ENCODE measurements at places on chromosomes 2 and 18. TPM values are rescaled to one million over a fixed set of nuclear protein-coding genes. Genes with fewer than 3 reads are reported as not detected.

DNA sequence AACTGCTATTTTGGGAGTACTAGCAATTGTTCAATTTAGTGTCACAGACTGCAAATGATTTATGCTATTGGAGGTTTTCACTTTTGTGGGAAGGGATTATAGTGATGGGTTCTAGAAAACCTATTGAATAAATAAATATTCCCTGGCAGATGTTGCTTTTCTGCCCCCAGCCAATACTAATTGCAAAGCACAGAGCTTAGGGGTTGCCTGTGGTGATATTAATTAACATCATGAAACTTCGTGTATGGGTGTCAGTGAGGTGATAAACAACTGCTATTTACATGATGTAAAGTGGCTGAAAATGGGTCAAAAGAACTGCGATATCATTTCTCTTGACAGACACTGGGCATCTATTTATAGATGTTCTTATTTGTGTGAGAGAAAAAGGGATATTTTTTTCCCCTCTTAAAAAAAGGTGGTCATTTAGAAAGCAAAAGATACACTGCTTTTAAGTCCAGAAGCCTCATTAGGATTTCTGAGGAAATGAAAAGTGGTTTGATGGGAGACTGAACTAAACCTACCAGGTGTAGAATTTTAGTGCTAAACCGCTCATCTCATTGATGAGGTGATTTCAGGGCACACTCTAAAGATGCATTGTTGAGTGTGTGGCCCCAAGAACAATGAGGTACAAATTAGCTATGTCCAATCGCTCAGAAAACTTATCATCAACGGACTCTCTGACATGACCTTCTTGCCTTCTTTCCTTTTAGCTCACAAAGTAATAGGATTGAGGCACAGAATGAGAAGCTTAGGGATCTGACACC lies 116.7 kb upstream of the CHST9 start:
- no peaks in the 10 kb centered on the region for H3K4me1 ChIP-seq
- H3K27ac ChIP-seq, result no peak overlapping the region
- no peaks in the 10 kb centered on the region for H3K27me3 ChIP-seq
- no peaks in the 10 kb centered on the region for H3K36me3 ChIP-seq
- no peak for DNase-seq

DNA sequence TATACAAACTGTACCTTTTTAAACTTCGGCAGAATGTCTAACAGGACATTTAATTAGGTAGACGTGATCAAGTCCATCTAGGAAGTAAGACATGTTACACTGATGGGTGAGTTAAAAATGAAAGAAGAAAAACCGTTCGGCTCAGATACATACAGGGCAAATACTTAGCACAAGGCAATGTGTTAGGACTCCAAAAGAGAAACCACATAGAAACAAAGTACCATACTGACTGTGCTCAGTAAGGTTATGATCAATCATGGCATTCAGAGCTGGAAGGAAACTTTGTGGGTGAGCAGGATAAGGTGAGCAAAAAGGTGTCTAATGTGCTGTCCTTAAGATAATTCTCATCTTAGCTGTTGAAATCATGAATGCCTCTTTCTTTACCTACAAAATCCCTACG lies 211.9 kb downstream of the STK39 start:
- no peaks in the 10 kb centered on the region for H3K27me3 ChIP-seq
- no peak for DNase-seq
- H3K27ac ChIP-seq, result no peak overlapping the region
- no peaks in the 10 kb centered on the region for H3K36me3 ChIP-seq

GRCh38 chr2:109379507-109379906 lies 234.3 kb downstream of the SEPTIN10 start:
- H3K27ac ChIP-seq, result no peak overlapping the region
- H3K27me3 ChIP-seq, result no peaks in the 10 kb centered on the region
- no peak for DNase-seq
- H3K4me3 ChIP-seq, result no peak overlapping the region
- H3K36me3 ChIP-seq, result no peaks in the 10 kb centered on the region

GRCh38 chr18:62026586-62026985 lies 133.8 kb upstream of the RNF152 start:
- H3K27me3 ChIP-seq, result no peaks in the 10 kb centered on the region
- H3K4me3 ChIP-seq, result no peak overlapping the region
- no peaks in the 10 kb centered on the region for H3K36me3 ChIP-seq
- DNase-seq, result no peak
- no peak overlapping the region for H3K27ac ChIP-seq
- H3K4me1 ChIP-seq, result no peaks in the 10 kb centered on the region

DNA sequence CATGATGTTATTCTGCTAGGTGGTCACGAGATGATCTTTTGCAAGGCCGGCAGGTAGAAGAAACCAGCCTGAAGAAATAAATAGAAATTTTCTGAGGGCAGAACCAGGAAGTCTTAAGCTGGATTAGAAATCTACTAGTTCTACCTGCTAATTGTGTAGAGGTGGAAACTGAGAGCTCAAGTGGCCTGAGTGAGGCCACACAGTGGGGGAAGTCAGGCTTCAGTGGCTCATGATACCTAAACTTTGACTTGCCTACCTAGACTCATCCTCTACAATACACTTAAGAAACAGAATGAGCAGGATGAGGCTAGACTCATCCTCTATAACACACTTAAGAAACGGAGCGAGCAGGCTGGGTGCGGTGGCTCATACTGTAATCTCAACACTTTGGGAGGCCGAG lies 134.9 kb upstream of the NDUFV2 start:
- H3K27ac ChIP-seq, result no peak overlapping the region
- no peak for DNase-seq
- no peaks in the 10 kb centered on the region for H3K36me3 ChIP-seq
- no peaks in the 10 kb centered on the region for H3K4me1 ChIP-seq
- H3K4me3 ChIP-seq, result no peak overlapping the region

DNA sequence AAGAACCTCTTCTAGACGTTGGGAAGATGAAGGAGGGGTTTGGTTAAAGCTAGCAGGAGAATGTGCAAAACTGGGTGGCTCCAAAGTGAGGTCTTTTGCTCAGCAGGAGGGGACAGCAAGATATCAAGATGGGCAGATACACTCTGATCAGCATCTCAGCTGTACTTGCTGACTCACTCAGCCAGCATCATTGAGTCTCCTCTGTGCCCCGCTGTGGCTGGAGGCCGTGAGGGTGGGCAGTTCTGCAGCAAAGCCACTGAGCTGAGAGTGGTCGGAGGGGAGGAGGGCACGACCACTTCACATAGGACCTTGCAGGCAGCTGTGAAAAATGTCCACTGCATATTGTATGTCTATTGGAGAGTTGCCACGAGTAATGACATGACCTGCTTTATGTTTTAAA lies 152.0 kb downstream of the CAPN13 start:
- H3K27ac ChIP-seq, result no peak overlapping the region
- no peaks in the 10 kb centered on the region for H3K4me1 ChIP-seq
- no peaks in the 10 kb centered on the region for H3K36me3 ChIP-seq
- H3K4me3 ChIP-seq, result no peak overlapping the region
- no peaks in the 10 kb centered on the region for H3K27me3 ChIP-seq

DNA sequence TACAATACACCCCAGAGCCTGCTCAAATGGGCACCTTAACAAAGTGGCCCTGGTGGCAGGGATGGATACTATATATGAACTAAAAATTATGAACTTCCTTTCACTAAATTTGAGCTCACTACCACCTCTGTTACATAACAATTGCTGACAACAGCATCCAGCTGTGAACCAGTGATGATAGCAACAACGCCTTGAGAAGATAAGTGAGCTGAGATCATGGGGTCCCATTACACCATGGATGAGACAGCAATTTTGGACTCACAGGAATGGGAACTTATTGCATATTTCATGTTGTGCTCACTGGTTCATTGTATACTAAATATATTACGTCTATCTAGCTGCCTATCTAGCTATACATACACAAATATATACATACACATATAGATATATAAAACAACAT lies 16.9 kb upstream of the ALMS1 start:
- H3K27ac ChIP-seq, result no peak overlapping the region
- no peaks in the 10 kb centered on the region for H3K36me3 ChIP-seq
- H3K4me1 ChIP-seq, result no peaks in the 10 kb centered on the region
- no peak overlapping the region for H3K4me3 ChIP-seq

- no peaks in the 10 kb centered on the region for H3K27me3 ChIP-seq
- no peak for DNase-seq
- H3K4me1 ChIP-seq, result no peaks in the 10 kb centered on the region
- no peak overlapping the region for H3K4me3 ChIP-seq
Measured at GRCh38 chr2:14781142-14781541, 148.6 kb downstream of the LRATD1 start.

GRCh38 chr2:202588647-202589581 lies 45.9 kb upstream of the FAM117B start:
- H3K27me3 ChIP-seq, result no peaks in the 10 kb centered on the region
- peak; percentile 69 for DNase-seq
- no peak overlapping the region for H3K27ac ChIP-seq
- H3K4me3 ChIP-seq, result no peak overlapping the region
- H3K36me3 ChIP-seq, result no peaks in the 10 kb centered on the region

GRCh38 chr2:136254681-136255080 lies 136.7 kb upstream of the CXCR4 start:
- H3K27ac ChIP-seq, result no peak overlapping the region
- H3K4me1 ChIP-seq, result no peaks in the 10 kb centered on the region
- H3K27me3 ChIP-seq, result no peaks in the 10 kb centered on the region
- H3K36me3 ChIP-seq, result no peaks in the 10 kb centered on the region

GRCh38 chr18:69996951-69997798 lies 49.5 kb upstream of the CD226 start:
- H3K4me3 ChIP-seq, result no peak overlapping the region
- H3K27me3 ChIP-seq, result no peaks in the 10 kb centered on the region
- H3K36me3 ChIP-seq, result no peaks in the 10 kb centered on the region
- H3K4me1 ChIP-seq, result peaks cover 4% of the 10 kb centered on the region
- no peak for DNase-seq
- H3K27ac ChIP-seq, result no peak overlapping the region

- no peak overlapping the region for H3K27ac ChIP-seq
- H3K4me1 ChIP-seq, result no peaks in the 10 kb centered on the region
- H3K4me3 ChIP-seq, result no peak overlapping the region
- H3K36me3 ChIP-seq, result peaks cover 13% of the 10 kb centered on the region
- DNase-seq, result no peak
Measured at GRCh38 chr18:76374330-76375281, 120.4 kb downstream of the ZNF516 start.

GRCh38 chr2:100964222-100964621 lies 37.9 kb upstream of the RPL31 start:
- peaks cover 16% of the 10 kb centered on the region for H3K36me3 ChIP-seq
- DNase-seq, result no peak
- no peak overlapping the region for H3K4me3 ChIP-seq
- H3K4me1 ChIP-seq, result peaks cover 7% of the 10 kb centered on the region

GRCh38 chr2:200350850-200351285 lies 44.4 kb downstream of the SPATS2L start:
- no peaks in the 10 kb centered on the region for H3K36me3 ChIP-seq
- no peaks in the 10 kb centered on the region for H3K27me3 ChIP-seq
- no peak overlapping the region for H3K27ac ChIP-seq
- no peak overlapping the region for H3K4me3 ChIP-seq
- H3K4me1 ChIP-seq, result no peaks in the 10 kb centered on the region

- no peak for DNase-seq
- H3K27me3 ChIP-seq, result no peaks in the 10 kb centered on the region
- H3K4me1 ChIP-seq, result peaks cover 4% of the 10 kb centered on the region
- no peaks in the 10 kb centered on the region for H3K36me3 ChIP-seq
- no peak overlapping the region for H3K27ac ChIP-seq
Measured at GRCh38 chr2:16742026-16742425, 76.4 kb upstream of the CYRIA start.

GRCh38 chr2:216927163-216927562 lies 67.3 kb upstream of the TNP1 start:
- no peak overlapping the region for H3K4me3 ChIP-seq
- H3K4me1 ChIP-seq, result no peaks in the 10 kb centered on the region
- no peak for DNase-seq
- H3K27ac ChIP-seq, result no peak overlapping the region

GRCh38 chr2:68367953-68368653 lies 3.0 kb downstream of the PLEK start:
- no peaks in the 10 kb centered on the region for H3K36me3 ChIP-seq
- no peak for DNase-seq
- no peak overlapping the region for H3K4me3 ChIP-seq

- no peaks in the 10 kb centered on the region for H3K36me3 ChIP-seq
- no peak overlapping the region for H3K4me3 ChIP-seq
- DNase-seq, result no peak
Measured at GRCh38 chr2:185802926-185803325, 64.3 kb downstream of the FSIP2 start.

- no peaks in the 10 kb centered on the region for H3K4me1 ChIP-seq
- no peak overlapping the region for H3K27ac ChIP-seq
- H3K36me3 ChIP-seq, result no peaks in the 10 kb centered on the region
Measured at GRCh38 chr18:3408107-3408506, 41.9 kb upstream of the TGIF1 start.

DNA sequence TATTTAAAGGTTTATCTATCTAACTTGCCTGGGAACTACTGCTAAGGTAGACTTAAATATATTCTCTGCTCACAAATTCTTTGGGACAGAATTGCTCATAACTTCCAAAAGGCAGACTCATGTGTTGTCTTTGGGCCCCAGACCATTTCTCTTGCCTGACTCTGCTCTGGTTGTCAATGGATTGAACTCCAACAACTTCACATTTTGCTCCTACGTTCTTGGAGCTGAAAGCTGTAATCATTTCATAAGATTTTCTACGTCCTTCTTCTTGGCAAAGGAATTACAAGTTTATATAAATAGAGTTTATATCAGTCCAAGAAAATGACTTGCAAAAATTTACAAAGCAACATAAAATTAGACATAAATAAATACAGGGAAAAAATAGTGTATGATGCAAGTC lies 32.9 kb upstream of the PPM1B start:
- no peaks in the 10 kb centered on the region for H3K36me3 ChIP-seq
- H3K4me1 ChIP-seq, result no peaks in the 10 kb centered on the region
- no peak for DNase-seq
- no peak overlapping the region for H3K4me3 ChIP-seq

DNA sequence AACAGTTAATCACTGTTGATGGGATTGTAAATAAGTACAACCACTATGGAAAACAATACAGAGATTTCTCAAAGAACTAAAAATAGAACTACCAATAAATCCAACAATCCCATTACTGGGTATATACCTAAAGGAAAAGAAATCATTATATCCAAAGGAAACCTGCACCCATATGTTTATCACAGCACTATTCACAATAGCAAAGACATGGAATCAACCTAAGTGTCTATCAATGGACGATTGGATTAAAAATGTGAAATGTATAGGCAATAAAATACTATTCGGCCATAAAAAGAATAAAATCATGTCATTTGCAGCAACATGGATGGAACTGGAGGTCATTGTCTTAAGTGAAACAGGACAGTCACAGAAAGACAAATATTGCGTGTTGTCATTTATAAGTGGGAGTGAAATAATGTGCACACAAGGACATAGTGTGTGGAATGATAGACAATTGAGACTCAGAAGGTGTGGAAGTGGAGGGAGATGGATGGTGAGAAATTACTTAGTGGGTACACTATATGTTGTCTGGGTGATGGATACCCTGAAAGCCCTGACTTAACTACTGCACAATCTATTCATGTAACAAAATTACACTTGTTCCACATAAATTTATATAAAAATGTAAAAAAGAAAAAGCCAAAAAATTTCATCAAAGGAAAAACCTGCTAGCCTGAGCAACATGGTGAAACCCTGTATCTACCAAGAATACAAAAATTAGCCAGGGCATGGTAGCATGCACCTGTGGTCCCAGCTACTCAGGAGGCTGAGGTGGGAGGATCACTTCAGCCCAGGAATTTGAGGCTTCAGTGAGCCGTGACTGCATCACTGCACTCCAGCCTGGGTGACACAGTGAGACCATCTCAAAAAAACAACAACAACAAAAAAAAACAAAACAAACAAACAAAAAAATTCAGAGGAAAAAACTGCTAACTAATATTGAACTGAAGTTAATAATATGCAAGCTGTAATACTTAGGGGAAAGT lies 12.6 kb downstream of the APOB start:
- no peak for DNase-seq
- H3K4me3 ChIP-seq, result no peak overlapping the region
- H3K36me3 ChIP-seq, result no peaks in the 10 kb centered on the region
- H3K27ac ChIP-seq, result no peak overlapping the region
- no peaks in the 10 kb centered on the region for H3K27me3 ChIP-seq
- H3K4me1 ChIP-seq, result no peaks in the 10 kb centered on the region

STEAP3 gene
- total RNA-seq, result 20.6 TPM

FAM237A gene
- not detected for total RNA-seq

LCLAT1 gene
- 11.3 TPM for total RNA-seq

All from pancreas (tissue), 10 donors.